ENCODE measurements at places on chromosomes 4 and X.

DNA sequence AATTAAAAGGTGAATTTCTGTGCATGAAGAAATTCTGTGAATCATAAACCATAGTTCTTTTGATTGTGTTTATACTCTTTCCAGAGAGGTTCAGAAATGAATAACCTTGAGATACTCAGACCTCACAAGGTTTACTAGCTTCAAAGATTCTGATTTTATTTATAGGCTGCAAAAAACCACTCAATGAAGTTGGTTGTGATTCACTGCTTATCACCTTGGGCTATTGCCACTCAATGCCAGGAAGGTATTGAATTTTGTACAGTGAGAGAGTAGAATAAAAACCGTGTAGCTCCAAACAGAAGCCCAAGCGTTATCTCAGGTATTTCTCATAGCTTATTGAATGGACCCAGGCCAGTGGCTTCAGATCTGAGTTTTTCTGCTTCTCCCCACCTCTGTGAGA is 118.7 kb downstream of the FHIP1A start:
- no peak for DNase-seq

DNA sequence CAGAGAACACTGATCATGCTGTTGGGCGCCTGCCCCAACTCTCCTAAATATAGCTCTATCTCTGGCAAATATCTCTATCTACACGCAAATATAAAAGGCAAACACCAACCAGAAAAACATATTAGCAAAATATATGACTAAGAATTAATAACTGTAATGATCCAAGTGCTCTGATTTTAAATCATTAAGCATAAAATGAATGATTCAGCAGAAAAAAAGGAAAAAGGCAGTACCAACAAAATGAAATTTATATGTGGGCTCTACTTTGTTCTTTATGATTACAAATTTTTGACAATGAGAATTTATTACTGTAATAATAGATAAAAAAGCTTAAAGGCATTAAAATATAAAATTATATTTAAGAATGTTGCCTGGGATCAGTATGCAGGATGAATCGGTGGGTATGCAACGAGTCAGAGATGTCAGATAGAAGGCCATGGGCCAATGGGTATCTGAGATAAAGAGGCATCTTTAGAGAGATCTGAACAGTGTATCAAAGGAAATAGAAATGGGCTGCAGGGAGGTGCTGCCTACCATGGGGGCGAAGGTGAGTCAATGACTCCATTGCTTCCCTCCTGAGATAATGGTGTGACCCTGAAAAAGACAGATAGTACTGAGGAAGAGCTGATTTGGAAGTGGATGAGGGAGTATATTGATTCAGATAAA is 234.8 kb downstream of the SCFD2 start:
- no peak for DNase-seq

DNA sequence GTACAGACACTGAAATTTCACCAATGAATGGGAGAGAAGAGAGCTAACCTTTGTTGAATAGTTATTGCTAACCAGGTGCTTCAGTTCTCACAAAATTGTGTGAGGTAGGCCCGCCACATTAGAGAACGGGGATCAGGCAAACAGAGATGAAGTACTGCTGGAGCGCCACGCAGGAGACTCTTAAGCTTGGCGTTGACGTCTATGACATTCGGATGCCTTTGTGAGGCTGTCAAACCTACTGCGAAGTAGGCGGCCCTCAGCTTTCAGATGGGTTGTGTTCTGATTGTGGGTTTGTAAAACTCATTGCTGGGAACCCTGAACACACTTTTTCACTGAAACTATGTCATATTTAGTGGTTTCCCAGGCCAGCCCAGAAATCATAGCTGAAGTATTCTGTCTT is 173.6 kb downstream of the CBR4 start:
- DNase-seq: no peak

- no peak for DNase-seq
Measured at GRCh38 chrX:23493941-23494374, 159.3 kb downstream of the PTCHD1 start.

- DNase-seq: no peak
Measured at GRCh38 chr4:173934201-173934600, 349.3 kb downstream of the FBXO8 start.

DNA sequence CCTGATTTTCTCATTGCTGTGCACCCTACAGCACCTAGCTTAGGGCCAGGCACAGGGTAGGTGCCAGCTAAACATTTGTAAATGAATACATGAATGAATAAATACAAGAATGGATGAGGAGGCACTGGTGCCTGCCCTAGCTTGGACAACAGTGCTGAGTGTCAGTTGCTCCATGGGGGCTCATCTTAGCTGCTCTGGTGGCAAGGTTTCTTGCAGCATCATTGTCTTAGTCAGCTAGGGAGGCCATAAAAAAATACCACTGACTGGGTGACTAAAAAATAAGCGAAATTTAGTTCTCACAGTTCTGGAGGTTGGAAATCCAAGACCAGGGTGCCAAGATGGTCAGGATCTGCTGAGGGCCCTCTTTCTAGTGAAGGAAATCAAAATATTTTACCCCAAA is 31.2 kb downstream of the TMEM31 start:
- no peak for DNase-seq

DNA sequence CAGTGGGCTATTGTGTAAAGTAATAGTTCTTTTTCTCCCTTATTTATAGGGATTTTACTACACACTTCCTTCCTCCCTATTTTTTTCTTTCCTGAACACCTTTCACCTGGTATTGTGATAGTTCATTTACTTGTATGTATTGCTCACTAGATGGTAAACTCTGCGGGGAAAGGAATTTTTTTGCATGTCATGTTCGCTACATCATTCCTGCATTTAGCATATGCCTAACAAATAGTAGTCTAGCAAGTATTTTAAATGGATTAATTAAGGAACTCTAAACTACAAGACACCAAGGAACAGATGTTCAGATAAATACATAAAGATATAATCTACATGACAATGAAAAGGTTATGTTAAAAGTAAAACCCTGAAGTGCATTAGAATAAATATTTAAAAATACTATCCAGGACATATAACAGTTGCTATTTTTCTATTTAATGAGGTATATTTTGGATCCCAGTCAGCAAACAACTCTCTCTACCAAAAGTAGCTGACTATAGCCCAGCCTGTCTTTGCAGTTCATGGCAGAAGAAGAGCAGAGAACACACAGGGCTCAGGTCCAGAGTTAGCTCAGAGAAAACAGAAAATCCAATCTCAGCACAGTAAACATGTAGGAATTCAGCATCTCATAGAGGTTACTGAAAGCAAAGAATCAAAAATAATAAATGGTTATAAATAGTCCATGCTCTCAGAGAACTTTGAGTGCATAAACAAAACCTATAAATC is 87.8 kb downstream of the PACRGL start:
- DNase-seq: no peak

- DNase-seq: no peak
Measured at GRCh38 chr4:16818005-16818404, 80.4 kb downstream of the LDB2 start.

- no peak for DNase-seq
Measured at GRCh38 chr4:92359491-92359890, 55.7 kb downstream of the GRID2 start.

DNA sequence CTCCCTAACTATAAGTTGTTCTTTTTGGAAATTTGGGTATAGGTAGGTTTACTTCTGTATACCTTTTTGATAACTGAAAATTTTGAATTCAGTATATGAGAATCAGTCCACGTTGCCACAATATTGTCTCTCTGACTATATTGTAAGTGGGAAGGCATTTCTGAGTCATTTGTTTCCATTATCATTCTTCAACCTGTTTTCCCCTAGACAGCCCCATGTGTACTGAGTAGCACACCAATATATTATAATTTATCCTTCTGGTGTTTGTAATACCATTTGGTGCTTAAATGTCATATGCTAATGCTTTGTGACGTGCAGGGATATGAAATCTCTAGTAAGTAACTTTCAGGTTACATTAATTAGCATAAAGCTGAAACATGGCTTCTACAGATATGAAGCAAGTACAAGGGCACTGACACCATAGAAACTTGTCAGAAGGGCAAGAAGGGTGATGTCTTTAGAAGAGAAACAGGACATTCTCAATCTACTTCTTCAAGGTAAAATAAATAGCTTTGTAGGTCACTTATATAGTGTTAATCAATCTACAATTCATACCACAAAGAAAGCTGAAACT is 27.7 kb downstream of the PAK3 start:
- DNase-seq: no peak

DNA sequence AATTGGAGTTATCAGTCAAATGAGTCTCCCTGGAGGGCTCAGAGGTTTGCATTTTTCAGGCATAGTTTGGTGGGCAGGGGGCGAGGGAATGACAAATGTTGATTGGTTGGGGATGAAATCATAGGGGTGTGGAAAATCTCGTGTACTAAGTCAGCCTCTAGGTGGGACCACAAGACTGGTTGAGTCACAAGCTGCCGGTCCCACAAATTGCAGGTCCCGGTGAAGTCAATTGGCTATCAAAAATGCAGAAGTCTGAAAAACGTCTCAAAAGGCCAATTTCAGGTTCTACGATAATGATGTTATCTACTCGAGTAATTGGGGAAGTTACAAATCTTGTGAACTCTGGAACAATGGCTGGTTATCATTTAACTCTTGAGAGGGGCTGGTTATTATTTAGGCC is 98.8 kb upstream of the DHX15 start:
- no peak for DNase-seq

DNA sequence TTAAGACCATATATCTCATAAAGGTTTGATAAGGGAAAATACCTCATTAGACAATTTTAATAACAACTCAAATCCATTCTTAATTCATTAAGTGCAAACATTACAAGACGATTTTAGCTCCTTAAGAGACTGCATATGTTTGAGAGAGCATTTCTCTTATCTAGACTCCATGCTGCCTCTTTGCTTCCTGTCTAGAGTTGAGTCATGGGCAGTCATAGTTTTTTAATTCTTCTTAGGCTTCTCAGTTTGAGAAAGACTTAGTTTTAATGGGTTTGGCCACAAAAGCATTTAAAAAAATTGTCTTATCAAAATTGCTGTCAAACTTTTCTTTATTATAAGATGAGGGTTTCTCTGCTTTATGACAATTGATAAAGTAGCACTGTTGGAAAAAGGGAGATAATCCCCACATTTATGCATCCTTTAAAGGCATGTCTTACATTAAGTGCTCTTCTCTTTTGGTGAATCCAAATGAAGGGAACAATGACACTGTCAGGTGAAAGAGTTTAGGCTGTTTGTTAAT is 713.4 kb downstream of the PCDH18 start:
- no peak for DNase-seq

- no peak for DNase-seq
Measured at GRCh38 chr4:59960143-59960542, 1240.0 kb upstream of the ADGRL3 start.
